ENCODE measurements at places on chromosomes 11 and 22. TPM values are rescaled to one million over a fixed set of nuclear protein-coding genes. Genes with fewer than 3 reads are reported as not detected.

GRCh38 chr11:96147186-96147585 lies 195.8 kb downstream of the MAML2 start:
- no peak for DNase-seq

GRCh38 chr22:40397396-40397795 lies 27.0 kb downstream of the SGSM3 start:
- no peak for DNase-seq

Gene CARD18
- not detected for polyA plus RNA-seq

DNA sequence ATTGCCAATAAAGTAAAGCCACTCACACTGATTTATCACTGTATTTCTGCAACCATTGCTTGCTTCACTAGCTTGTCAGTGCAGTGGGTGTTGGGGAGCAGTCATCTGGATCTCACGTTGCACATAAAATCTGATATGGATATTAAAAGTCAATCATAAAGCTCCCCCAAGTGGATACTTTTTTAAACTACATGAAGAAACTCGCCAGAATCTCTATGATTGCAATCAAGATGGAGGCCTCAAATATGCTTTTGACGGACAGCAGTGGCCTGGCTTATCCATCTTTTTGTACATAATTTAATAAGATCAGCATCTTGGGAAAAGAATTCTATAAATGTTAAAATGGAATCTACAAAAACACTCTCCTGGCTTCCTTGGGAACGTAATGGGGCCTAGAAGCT lies 137.7 kb downstream of the WT1 start:
- DNase-seq = no peak

Gene ABTB2
- 8.7 TPM for polyA plus RNA-seq

Measured in left renal pelvis (tissue), 4 donors.